NCI-H1048 (cell line): ENCODE measurements at places on chromosomes 16 and 17.

- peak; percentile 28 for DNase-seq
These were observed 366.9 kb downstream of the SLC39A11 start for GRCh38 chr17:72725433-72726068.

DNA sequence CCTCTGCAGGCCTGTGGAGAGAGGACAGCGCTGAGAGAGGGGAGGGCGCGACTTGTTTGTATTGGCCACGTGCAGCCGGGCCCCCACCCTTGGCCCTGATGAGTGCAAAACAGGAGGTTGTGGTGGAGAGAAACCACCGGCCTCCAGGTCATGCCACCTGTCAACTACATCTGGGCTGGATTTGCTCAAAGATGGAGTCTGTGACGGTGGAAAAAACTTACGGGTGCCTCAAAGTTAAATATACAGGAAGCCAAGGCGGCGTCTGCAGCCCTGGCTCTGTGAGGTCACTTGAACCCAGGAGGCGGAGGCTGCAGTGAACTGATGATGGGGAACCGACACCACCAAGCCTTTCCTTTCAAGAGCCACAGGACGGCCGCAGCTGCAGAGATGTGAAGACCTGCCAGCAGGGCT is 15.7 kb downstream of the C16orf74 start:
- no peak for DNase-seq

GRCh38 chr17:9002227-9002605 is 19.1 kb upstream of the NTN1 start:
- no peak for DNase-seq

- DNase-seq = no peak
These were observed 10.3 kb upstream of the TOX3 start for GRCh38 chr16:52557236-52557635.

GRCh38 chr16:85986931-85987749 is 88.2 kb downstream of the IRF8 start:
- DNase-seq = no peak

- no peak for DNase-seq
These were observed 20.1 kb downstream of the NKD1 start for GRCh38 chr16:50568187-50568815.

DNA sequence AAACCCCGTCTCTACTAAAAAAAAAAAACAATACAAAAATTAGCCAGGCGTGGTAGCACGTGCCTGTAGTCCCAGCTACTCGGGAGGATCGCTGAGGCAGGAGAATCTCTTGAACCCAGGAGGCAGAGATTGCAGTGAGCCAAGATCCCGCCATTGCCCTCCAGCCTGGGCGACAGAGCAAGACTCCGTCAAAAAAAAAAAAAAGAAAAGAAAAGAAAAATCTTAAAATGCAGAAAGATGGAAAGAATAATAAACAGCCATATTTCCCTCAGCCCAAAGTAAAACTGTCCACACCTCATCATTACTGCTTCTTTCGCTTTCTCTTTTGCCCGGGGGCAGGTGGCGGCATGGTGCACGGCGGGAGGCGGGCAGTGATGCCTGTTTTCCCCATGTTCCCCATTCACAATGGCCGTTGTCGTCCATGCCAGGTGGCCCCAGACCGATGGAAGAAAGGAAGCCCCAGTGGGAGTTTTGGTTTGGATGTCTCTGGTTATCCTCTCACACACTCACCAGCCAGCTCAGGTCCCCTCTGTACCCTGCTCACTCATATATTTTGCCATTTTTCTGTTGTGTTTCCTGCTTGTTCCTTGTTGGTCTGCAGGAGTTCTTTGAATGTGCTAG is 37.0 kb upstream of the PEMT start:
- DNase-seq = no peak

GRCh38 chr17:64223283-64223682 is 39.8 kb downstream of the TEX2 start:
- DNase-seq = no peak

DNA sequence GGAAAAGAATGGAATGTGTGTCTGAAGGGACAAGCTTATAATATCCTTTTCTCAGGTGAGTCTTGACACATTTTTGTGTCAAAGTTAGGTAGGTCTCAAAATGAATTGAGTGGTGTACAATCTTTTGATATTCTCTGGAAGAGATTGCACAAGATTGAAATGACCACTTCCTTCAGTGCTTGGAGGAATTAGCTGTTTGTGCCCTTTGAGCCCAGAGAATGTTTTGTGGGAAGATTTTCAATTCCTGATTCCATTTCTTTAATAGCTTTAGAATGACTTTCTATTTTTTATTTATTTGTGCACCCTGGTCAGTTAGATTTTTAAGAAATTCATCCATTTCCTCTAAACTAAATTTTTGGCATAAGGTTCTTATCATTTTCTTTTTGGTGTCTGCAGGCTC is 1.6 kb upstream of the CCL13 start:
- no peak for DNase-seq

- no peak for DNase-seq
These were observed 54.9 kb downstream of the SNX11 start for GRCh38 chr17:48162306-48162934.

DNA sequence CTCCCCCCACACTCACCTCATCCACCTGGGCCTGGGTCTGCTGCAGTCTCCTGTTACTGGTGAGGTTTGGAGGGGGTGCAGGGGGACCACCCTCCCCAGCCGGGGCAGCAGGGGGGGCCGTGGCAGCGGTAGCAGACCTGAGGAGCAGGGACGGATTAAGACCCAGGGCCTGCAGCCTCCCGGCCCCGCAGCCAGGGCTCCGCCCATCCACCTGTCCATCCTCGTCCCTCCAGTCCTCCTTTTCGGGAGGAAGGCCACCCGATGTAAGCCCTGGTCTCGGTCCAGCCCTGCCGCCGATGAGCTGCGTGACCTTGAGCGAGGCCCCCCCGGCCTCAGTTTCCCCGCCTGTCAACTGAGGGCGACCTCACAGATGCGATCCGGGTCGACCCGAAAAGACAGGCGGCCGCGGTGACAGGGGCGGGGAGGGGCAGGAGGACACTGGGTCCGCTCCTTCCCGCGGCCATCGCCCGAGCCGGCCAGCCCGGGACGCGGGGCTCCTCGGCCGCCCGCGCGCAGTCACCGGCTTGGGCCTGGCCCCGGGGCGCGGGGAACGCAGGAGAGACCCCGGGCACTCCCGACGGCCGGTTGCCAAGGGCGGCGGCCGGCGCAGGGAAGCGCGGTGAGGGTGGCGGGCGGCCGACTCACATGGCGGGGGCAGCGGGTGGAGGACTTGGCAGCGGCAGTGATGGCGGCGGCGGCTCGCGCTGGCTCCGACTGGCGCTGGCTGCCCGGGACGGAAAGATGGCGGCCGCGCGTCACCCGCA is at the start of gene VAMP2:
VAMP2 (minus strand) TSS at position 716 of the 764 bp plus-strand sequence; CDS start at position 647, 69 bp downstream.
- peak; percentile 44 for DNase-seq

GRCh38 chr16:89517128-89517527 is 8.9 kb downstream of the SPG7 start:
- no peak for DNase-seq

DNA sequence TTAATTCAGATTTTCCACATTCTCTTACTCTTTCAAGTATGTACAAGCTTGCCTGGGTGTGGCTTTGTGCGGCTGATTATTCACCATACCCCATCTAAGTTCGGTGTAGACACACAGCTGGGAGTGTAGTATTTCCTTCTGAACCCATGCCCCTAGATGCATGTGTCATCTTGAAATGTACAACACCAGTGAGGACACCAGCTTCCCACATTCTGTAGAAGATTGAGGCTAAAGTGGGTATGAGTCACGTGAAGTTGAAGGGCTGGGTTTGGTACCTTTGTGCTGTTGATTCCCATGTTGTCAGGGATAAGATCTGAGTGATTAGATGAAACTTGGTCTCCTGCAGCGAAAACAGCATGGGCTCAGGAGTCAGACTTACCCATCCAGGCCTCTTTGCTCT is 14.6 kb upstream of the DHX8 start:
- DNase-seq = no peak

- no peak for DNase-seq
These were observed 79.9 kb upstream of the CBX4 start for GRCh38 chr17:79919164-79919585.

GRCh38 chr17:63533433-63534077 is 10.4 kb downstream of the KCNH6 start:
- DNase-seq = no peak

DNA sequence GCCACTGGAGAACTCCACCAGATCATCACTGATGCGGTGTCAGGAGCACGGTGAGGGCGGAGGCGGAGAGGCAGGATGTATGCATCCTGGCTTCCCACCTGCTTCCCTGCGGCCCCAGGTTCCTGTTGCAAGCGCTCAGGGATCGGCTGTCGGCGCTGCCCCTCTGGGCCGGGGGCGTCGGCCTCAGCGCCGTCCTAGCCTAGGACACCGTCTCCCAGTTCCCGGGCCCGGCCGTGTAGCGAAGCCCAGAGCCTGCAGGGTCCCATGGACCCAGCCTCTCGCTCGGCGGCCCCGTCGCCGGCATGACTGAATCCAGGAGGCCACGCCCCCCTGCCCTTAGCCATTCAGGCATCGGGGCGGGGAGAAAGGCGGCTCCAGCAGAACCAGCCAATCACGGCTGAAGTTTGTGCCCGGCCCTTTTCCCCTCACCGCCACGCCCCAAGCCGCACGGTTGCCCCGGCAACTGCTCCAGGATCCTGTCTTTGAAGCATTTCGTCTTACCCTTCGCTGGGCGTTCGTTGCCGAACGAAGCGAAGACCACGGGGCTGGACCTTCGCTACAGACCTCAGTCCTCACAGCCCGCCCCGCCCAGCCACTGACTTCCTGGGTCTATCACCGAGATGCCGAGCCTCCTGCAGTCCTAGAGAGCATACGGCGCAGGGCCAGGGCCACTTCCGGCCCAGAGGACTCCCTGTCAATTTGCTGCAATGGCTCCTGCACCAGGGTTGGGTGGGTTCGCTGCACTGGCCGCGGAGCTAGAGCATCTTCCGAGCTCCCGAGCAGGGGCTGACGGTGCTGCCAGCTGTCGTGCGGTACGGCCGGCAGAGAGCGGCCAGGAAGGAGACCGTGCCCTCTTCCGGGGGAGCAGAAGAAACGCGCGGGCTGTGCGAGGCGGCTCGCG is 10.6 kb upstream of the ZNF213 start:
- DNase-seq = peak; percentile 63

DNA sequence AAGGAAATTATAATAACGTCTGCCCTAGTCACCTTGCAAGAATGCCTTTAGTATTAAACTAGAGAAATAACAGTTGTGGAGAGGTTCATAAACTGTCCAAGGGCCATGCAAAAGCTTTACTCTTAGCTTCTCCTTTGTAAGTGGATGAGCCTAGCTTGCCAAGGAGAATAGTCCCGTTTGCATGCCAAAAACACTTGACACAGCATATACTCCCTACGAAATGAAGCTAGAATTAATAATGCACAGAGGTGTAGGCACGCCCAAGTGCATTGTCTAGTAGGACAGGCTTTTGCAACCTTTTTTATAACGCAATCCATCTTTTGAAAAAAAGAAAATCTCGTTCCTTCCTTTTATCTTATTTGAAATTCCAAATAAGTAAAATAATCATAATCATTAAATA is 12.8 kb upstream of the CDRT4 start:
- DNase-seq = no peak

- no peak for DNase-seq
These were observed 5.4 kb downstream of the LHX1 start for GRCh38 chr17:36942631-36943125.

GRCh38 chr17:79174905-79175856 is 100.6 kb downstream of the ENGASE start:
- DNase-seq = no peak

- no peak for DNase-seq
These were observed 113.4 kb upstream of the CDH8 start for GRCh38 chr16:62149631-62150030.

DNA sequence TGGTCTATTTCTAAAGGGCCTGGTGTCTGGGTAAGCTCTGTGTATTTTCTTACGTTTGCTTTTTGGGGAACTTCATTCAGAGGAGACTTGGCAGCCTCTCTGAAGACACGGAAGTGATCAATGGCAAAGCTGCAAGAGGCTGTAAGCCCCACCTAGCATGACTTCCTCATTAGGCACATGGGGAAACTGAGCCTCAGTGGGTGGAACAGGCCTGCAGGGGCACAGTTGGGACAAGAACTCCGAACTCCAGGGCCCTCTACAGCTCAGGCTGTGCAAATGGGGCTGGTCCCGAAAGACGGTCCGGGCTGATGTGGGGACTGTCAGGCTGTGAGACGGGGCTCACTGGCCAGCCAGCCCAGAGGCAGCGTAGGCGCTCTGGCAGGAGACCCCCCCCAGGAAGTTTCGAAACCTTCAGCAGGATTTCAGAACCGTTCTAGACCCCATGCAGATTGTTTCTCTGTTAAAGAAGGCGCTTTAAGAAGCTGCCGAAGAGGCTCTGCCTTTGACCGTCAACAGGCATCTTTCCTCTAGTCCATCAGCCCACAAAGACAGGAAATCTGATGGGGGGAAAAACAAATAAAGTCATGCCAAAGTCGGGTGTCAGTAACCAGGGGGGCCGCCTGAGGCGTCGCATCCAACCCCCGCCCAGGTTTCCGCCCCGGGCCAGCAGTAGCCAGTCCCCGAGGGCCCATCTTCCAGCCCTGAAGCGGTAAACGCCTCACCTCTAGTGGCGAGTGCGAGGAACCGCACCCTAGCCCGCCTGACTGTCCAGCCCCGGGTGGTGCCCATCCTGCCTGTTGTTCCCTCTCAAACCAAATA is 79.8 kb upstream of the TBC1D3K start:
- DNase-seq = no peak

- no peak for DNase-seq
These were observed 6.3 kb downstream of the KRT24 start for GRCh38 chr17:40697297-40697696.
